Right cardiac atrium (tissue), 5 donors: ENCODE measurements at places on chromosomes 5 and 9. TPM values are rescaled to one million over a fixed set of nuclear protein-coding genes. Genes with fewer than 3 reads are reported as not detected.

DNA sequence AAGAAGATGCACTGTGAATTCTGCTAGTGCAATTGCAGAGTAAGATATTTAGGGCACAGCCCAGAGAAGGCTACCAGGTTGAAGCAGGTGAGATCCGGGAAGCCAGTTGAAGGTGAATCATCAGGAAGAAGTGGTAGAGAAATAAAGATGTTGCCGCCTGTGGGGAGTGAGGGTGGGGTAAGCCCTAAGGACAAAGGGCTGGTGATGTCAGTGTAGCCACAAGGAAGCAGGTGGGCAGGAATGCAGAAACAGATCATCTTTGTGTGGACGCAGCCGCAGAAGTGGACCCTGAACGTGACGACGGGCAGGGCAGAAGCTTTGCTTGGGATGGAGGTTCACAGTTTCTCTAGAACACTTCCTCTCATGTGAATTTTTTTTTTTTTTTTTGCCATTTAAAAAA is 164.2 kb downstream of the ACTL7B start:
- DNase-seq = no peak

The RAB3C gene
- total RNA-seq = 0.40 TPM

GRCh38 chr5:58015175-58015574 is 444.7 kb downstream of the PLK2 start:
- no peak for DNase-seq

DNA sequence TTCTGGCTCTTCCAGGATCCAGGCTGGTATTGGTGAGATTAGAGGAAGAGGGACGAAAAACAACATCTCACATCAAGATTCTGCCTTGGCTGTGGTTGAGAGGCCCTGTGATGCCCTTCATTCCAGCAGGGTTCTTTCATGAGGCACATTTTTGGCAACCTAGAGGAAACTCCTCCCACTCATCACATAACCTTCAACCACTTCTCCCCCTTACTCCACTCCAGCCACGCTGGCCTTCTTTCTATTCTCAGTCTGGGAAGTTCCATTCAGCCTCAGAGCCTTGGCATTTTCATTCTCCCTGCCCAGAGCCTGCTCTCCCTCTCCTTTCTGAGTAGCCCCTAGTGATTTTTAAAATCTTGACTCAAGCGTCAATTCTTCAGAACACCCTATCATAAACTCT is 337.5 kb downstream of the ZSWIM6 start:
- DNase-seq = no peak

DNA sequence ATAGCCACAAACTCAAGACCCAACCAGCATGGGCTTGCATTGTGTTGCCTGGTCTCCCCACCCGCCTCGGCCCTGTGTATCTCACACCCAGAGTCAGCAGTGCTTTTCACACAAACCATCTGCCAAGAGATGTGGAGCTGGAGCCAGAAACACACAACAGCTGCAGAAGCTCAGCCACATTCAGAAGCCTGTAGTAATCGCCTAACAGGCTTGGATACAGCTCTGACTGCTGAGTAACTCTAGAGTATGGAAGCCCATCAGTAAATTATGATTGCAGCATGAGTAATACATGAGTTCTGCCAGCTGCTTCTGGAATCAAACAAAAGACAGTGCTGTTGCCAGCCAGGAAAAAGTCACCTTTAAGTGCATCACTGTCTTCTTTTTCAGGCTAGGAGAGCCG is 16.0 kb downstream of the TEK start:
- DNase-seq = peak; percentile 90

GRCh38 chr9:121783521-121784507 is 132.4 kb downstream of the DAB2IP start:
- no peak for DNase-seq

DNA sequence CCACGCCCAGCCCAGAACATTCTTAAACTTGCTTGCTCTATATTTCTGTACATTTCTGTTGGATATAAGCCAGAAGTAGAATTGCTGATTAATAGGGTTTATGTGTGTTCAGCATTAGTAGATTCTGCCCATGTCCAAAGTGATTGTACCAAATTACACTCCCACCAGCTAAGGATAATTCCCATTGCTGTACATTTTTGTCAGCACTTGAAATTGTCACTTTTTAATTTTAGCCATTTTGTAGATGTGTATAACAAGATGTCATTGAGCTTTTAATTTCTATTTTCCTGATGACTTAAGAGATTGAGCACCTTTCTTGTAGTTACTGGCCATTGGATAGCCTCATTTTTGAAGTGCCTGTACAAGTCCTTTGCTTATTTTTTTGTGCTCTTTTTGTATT is 46.4 kb downstream of the AQP7 start:
- no peak for DNase-seq

DNA sequence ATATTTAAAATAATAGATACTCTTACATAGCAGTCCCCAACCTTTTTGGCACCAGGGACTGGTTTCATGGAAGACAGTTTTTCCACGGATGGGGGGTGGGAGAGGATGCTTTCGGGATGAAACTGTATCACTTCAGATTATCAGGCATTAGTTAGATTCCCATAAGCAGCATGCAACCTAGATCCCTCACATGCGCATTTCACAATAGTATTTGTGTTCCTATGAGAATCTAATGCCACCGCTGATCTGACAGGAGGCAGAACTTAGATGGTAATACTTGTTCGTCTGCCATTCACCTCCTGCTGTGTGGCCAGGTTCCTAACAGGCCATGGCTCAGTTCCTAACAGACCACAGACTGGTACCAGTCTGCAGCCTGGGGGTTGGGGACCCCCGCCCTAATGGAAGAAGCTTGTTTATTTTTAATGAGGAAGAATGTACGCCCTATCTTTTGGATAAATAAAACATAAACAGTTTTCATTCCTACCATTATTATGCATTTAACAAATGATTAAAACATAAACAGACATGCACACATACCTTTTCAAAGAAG is 187.7 kb downstream of the ZSWIM6 start:
- no peak for DNase-seq

GRCh38 chr9:107784235-107784958 is 294.8 kb upstream of the KLF4 start:
- DNase-seq = peak; percentile 56

- DNase-seq = no peak
Measured at GRCh38 chr5:116520771-116521170, 53.9 kb downstream of the SEMA6A start.

DNA sequence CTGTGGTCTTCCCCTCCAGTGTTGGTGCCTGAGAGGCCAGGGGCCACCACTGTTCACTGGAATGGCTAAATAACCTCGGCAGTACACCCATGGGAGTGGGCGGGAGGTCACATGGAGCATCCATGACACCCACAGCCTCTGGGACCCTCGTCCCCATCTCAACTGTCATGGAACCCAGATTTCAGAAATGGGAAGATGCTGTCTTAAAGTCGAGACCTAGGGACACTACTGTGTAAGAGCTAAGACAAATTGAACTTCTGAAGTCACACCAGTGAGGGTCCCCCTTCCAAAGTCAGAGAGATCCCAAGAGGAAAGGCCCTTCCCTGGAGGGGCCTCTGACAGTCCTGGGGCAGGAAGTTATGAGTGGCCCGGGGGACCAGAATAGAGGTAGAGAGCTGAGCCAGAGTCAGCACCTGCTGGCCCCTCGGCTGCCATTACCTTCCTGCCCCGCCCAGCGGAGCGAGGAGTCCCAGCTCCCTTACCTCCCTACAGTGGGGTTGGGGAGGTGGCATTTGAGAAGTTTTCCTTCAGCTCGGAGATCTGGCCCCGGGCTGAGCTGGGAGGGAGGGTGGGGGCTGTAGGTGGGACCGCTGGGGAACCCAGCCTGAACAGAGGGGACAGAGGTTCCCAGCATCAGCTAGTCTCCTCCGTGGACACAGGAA is 7.6 kb downstream of the BARX1 start:
- DNase-seq = no peak

DNA sequence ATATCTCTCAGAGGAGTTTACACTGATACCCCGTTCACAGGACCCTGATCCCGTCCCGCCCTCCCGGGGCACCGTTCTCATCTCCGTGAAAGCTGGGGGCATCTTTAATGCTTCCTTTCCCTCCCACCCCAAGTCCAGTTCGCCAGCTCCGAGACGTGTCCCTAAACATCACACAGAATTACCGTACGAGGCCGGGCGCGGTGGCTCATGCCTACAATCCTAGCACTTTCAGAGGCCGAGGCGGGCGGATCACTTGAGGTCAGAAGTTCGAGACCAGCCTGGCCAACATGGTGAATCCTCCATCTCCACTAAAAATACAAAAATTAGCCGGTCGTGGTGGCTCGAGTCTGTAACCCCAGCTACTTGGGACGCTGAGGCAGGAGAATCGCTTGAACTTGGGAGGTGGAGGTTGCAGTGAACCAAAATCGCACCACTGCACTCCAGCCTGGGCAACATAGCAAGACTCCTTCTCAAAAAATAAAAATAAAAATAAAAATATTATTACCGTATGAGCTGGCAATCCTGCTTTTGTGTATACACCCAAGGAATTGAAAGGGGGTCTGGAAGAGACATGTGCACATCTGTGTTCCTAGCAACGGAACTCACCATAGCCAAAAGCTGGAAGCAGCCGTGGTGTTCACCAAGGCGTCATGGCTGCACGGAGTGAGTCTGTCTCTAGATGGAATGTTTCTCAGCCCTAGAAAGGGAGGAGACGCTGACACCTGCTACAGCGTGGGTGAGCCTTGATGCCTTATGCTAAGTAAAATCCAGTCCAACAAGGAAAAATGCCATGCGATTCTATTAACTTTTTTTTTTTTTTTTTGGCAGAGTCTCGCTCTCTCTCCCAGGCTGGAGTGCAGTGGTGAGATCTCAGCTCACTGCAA is 1.2 kb upstream of the ABO start:
- peak; percentile 56 for DNase-seq

The EGFLAM gene
- 3.4 TPM for total RNA-seq

DNA sequence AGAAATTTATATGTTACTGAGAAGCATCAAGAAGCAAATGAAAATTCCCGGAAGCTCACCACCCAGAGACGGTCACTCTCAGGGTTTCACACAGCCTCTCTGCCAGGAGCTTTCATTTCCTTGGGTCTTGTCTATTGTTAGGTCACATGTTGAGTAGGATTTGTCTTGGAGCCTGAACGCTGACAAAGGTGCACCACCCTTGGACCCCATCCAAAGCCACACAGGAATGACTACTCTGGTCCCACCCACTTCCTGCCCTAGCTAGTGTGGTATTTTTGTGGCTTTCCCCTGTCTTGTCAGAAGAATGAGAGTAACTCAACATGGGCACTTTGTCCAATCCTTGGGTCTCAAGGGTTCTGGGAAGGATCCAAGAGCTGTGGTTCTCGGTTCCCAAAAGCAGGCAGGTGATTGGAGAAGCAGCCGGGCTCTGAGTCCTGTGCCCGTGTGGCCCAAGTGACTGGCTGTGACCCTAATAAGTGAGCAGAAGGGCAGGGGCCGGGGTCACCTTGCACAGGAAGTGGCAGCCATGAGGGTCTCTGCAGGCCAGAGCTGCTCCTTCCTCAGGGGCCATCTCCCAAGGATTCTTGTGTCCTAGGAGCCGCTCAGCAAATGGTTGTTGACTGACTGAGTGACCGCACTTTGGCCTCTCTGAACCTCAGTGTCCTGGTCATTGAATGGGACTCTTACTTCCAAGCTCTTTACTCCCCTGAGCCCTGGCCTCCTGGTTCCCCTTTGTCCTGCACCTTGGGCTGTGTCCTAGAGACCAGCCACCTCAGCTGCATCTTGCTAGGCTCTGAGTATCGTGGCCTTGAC is 6.9 kb downstream of the FGD3 start:
- DNase-seq = peak; percentile 64

The MELK gene
- 1.1 TPM for total RNA-seq

DNA sequence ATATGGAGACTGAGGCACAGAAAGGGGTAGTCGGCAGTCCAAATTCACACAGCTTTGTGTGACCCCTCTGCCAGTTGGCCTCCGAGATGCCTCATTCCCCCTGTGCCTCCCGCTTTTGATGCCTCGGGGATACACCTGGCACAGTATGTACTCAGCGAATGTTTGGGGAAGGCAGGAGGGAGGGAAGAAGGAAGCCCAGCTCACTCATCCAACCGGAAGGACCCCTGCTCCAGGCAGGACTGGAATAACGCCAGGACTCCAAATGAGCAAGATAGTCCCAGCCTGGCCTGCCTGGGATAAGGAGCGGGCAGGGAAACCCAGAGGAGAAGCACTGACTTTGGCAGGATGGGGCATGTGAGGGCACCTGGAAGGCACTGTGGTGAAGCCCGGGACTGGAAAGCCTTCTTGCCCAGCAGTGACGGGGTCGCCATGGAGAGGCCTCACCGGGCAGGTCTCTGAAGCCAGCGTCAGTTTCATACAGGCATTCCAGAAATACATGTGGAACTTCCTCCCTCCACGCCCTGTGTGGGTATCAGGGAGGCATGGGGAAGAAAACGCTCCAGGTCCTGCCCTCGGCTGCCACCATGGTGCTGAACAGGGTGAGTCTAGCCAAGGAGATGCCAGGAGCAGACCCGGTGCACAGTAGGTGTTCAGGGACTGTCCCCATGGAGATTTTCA is 20.3 kb downstream of the LMX1B start:
- DNase-seq = no peak

The VCAN gene
- total RNA-seq = 96.7 TPM

GRCh38 chr5:141685591-141685990 is 3.6 kb upstream of the ARAP3 start:
- no peak for DNase-seq

DNA sequence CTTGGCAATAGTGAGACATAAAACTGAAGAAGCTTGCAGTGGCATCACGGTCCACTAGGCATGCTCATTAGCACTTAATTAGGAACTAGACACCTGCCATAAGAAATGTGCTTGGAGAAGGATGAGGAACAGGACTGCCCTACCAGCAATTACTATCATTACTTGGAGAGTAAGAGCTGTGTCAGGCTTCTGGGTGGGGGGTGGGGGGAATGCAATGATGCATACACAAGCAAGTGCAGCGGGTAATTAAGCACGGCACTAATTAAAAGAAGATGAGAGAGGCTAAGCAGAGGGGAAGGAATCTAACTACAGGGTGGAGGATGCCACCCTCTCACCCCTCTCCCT is 53.1 kb downstream of the TLE1 start:
- no peak for DNase-seq

The FANCG gene
- 8.8 TPM for total RNA-seq

DNA sequence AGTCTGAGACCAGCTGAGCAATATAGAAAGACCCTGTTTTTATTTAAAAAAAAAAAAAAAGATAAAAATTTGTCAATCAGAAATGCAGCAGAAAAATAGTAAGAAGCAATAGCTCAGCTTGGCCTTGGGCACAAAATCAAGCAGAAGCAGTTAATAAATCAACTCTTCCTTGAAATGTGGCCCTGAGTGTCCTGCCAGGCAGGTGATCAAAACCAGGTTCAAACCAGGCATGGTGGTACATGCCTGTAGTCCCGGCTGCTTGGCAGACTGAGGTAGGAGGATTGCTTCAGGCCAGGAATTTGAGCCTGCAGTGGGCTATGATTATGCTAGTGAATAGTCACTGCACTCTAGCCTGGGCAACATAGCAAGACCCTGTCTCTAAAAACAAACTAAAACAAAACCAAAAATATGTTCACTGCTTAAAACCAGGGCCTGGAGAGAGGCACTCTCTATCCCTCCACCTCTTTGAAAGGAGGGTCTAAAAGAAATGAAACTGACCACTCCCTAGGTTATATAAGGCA is 27.9 kb upstream of the KLF9 start:
- DNase-seq = no peak

DNA sequence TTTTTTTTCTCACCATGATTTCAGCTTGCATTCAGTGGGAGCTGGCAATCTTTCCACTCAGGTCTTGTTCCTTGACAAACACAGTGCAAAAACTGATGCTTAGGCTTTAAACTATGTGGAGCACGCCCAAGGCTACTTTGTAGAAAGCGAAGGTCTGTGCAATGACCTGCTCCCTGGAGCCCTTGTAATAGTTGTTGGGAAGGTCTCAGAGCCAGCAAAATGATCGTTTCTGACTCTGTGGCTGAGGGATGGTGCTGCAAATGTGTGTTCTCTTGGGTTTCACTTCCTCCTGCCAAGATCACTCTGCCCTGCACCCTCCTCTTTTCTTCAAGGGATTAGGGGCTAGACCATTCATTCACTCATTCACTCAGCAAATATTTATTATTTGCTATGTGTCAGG is 249.7 kb upstream of the MAP3K1 start:
- DNase-seq = no peak

The TAF1L gene
- not detected for total RNA-seq
